ENCODE measurements at places on chromosomes 5 and 9. TPM values are rescaled to one million over a fixed set of nuclear protein-coding genes. Genes with fewer than 3 reads are reported as not detected.

Gene ZDHHC11
- 0.65 TPM for polyA plus RNA-seq

Gene HSPA9
- polyA plus RNA-seq, result 196 TPM

Gene KCNV2
- not detected for polyA plus RNA-seq

Gene KCTD16
- polyA plus RNA-seq, result 0.03 TPM

Gene FOXD4L3
- 0.06 TPM for polyA plus RNA-seq

DNA sequence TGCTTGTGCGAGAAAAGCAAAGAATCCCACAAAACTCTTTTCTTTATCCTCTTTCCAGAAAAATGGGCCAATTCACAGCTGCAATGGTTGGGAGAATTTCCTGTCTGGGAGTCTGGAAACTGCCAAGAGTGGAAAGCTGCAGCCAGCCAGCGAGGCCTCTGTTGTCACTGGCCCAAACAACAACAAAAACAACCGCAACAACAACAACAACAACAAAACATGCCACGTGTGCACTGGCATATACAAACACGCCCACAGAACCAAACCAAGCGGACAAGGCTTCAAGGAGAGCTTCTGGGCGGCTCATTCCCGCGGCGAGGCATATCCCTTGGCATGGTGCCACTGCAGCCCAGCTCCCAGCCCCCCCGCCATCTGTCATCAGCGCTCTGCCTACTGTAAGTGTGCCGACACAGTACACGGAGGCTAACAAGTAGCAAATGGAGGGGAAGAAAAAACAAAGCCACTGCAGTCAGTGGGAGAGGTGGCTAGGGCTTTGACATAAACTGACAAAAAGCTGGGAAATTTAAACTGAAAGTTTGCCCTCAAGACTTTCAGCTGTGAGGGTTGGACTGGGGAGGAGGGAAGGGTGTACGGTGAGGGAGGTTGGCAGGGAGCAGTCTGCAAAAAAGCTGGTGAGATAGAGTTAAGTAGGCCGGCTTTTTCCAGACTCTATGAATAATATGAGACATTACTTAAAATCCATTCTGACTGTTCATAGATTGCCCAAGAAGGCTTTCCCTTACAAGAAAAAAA lies 165.0 kb upstream of the ZNF462 start:
- H3K4me3 ChIP-seq, result peak overlapping the region; percentile 35
- no peaks in the 10 kb centered on the region for H3K27me3 ChIP-seq
- peak; percentile 77 for DNase-seq

- H3K4me3 ChIP-seq, result no peak overlapping the region
- no peak overlapping the region for H3K27ac ChIP-seq
- DNase-seq, result no peak
Observed at GRCh38 chr9:98545021-98545420, 163.7 kb downstream of the GABBR2 start.

- H3K4me1 ChIP-seq, result peaks cover 40% of the 10 kb centered on the region
- no peak for DNase-seq
- no peak overlapping the region for H3K27ac ChIP-seq
- H3K27me3 ChIP-seq, result no peaks in the 10 kb centered on the region
Observed at GRCh38 chr5:41410737-41411136, 99.7 kb downstream of the PLCXD3 start.

- H3K4me3 ChIP-seq, result no peak overlapping the region
- H3K4me1 ChIP-seq, result no peaks in the 10 kb centered on the region
- no peaks in the 10 kb centered on the region for H3K27me3 ChIP-seq
- DNase-seq, result no peak
Observed at GRCh38 chr9:6307551-6308096, 20.6 kb upstream of the TPD52L3 start.

DNA sequence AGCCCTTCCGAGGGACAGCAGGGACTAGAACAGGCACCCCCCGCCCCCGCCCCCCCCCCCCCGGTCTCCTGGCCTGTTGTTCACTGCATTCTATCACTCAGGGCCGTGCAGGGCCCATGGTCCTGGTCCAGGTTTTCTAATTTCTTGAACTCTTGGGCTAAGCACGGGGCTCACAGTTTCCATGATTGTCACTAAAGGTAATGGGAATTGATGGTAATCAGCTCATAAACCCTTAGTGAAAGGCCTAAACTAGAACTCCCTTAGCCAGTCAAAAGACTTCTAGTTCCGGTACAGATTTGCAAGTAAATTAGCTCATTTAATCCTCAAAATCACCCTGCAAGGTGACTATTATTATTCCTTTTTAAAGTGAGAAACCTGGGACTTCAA lies 14.7 kb upstream of the PWWP2A start:
- H3K27me3 ChIP-seq, result no peaks in the 10 kb centered on the region
- H3K4me3 ChIP-seq, result no peak overlapping the region
- H3K27ac ChIP-seq, result no peak overlapping the region
- DNase-seq, result no peak

GRCh38 chr9:90301277-90301653 lies 341.4 kb downstream of the DIRAS2 start:
- no peaks in the 10 kb centered on the region for H3K27me3 ChIP-seq
- peaks cover 28% of the 10 kb centered on the region for H3K4me1 ChIP-seq
- no peaks in the 10 kb centered on the region for H3K36me3 ChIP-seq
- DNase-seq, result peak; percentile 58

DNA sequence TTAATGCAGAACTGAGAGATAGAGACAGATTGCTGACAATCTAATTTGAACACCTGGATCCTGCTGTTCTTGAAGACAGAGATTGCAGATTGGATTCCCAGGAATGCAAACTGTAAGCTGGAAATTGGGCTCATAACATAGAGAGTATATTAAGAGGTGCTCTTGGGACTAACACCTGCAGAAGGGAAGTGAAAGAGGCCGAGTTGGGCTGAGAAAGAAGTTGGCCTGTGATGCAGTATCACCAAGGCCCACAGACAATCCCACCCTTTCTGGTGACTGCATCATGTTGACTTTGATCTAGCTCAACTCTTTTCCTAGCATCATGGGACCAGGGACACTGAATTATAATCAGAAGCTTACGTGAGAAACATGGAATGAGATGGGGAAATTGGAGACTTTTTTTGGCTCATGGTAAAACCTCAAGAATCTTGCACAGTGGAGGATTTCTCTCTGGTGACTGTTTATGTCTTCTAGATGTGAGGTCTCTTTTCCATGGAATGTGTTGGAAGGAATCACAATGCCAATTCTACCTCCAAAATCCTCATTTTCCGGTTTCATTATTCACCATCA lies 36.5 kb upstream of the NUDT12 start:
- H3K27me3 ChIP-seq, result no peaks in the 10 kb centered on the region
- DNase-seq, result no peak
- H3K4me3 ChIP-seq, result no peak overlapping the region

- no peaks in the 10 kb centered on the region for H3K27me3 ChIP-seq
- no peak for DNase-seq
- no peak overlapping the region for H3K27ac ChIP-seq
- peaks cover 38% of the 10 kb centered on the region for H3K36me3 ChIP-seq
- no peak overlapping the region for H3K4me3 ChIP-seq
- H3K4me1 ChIP-seq, result no peaks in the 10 kb centered on the region
Observed at GRCh38 chr5:180281706-180282105, 10.2 kb downstream of the MAPK9 start.

- H3K36me3 ChIP-seq, result peaks cover under 1% of the 10 kb centered on the region
- H3K27ac ChIP-seq, result no peak overlapping the region
- no peak for DNase-seq
- no peaks in the 10 kb centered on the region for H3K27me3 ChIP-seq
Observed at GRCh38 chr9:4820168-4820567, 27.4 kb downstream of the RCL1 start.

DNA sequence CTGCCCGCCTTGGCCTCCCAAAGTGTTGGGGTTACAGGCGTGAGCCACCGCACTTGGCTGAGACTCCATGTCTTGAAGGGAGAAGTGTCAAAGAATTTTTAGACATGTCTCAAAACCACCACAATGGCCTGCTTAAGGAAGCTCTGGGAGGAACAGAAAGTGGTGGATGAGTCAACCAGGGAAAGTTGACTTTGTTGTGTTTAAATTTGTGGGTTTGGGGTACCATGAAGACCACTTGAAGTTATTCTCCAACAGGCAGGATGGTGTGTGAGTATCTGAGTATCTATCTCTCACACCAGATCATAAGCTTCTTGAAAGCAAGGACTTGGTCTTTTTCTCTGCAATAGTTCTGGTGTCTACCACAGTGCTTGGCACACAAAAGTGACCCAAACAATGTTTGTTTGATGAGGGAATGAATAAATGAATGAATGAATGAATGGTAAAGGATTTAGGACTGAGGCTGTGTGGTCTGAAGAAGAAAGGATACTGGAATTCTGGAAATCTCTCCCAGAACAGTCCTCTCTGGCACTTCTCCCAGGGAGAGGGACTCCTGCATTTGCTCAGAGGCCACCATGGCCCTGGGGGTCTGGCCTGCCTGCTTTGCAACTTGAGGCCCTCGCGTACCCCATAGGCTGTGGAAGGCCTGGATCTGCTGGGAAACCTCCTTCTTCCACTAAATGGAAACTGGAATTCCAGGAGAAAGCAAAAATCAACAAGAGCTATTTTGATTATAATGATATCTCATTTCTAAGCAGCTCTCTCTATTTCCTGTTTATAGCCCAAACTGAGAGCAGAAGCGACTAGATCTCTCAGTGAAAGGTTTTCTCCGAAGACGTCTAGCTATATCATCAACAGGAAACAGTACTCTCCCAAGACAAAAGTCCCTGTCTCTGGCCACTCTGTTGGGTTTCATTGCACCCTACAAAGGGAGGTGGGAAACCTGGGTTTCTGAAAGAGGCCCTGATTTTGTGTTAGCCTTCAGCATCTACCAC lies 187.9 kb downstream of the PALM2AKAP2 start:
- H3K27ac ChIP-seq, result no peak overlapping the region
- H3K27me3 ChIP-seq, result no peaks in the 10 kb centered on the region
- H3K36me3 ChIP-seq, result no peaks in the 10 kb centered on the region
- no peak for DNase-seq
- H3K4me1 ChIP-seq, result no peaks in the 10 kb centered on the region

DNA sequence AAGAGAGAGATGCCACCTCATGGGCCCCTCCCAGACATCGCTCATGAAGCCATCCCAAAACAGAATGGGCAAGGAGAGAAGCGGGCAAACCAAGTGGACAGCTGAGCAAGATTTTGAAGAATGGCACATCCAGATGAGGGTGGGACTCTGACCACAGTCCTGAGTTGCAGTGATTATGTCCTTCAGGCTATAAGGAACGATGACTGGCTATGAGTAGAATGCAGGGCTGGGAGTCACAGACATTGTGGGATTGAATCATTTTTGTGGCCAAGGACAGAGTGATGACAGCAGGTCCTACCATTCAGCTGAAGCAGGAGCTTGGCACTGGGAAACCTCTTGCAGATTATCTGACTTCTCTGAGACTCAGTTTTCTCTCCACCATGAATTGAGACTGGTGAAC lies 245.7 kb upstream of the SLC30A5 start:
- no peaks in the 10 kb centered on the region for H3K36me3 ChIP-seq
- no peaks in the 10 kb centered on the region for H3K4me1 ChIP-seq
- H3K27me3 ChIP-seq, result no peaks in the 10 kb centered on the region

- no peak overlapping the region for H3K4me3 ChIP-seq
- no peaks in the 10 kb centered on the region for H3K36me3 ChIP-seq
- H3K27me3 ChIP-seq, result no peaks in the 10 kb centered on the region
- DNase-seq, result no peak
- no peak overlapping the region for H3K27ac ChIP-seq
Observed at GRCh38 chr5:158819095-158819494, 280.6 kb downstream of the EBF1 start.

GRCh38 chr5:29017501-29017900 lies 1979.1 kb upstream of the CDH9 start:
- H3K4me1 ChIP-seq, result no peaks in the 10 kb centered on the region
- DNase-seq, result no peak
- no peak overlapping the region for H3K4me3 ChIP-seq
- H3K36me3 ChIP-seq, result no peaks in the 10 kb centered on the region
- H3K27ac ChIP-seq, result no peak overlapping the region

DNA sequence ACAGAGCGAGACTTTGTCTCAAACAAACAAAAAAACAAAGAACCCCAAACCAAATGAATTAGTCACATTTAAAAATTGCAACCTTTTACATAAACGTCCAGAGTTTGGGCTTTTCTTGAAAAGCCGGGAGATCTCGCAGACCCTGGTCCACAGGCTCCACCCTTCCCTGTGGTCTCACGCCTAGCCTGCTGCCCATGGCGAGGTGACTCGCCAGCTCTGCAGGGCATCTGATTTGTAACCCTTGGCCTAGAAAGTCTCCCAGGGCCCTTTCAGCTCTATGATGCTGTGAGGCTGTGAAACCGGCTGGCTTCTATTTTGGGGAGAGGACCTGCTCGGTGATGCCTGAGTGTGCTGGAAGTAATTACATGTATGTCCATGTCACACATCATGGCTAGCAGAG lies 44.7 kb upstream of the PHYKPL start:
- DNase-seq, result no peak
- H3K36me3 ChIP-seq, result no peaks in the 10 kb centered on the region
- H3K27me3 ChIP-seq, result no peaks in the 10 kb centered on the region
- H3K27ac ChIP-seq, result no peak overlapping the region
- H3K4me1 ChIP-seq, result peaks cover 28% of the 10 kb centered on the region
- no peak overlapping the region for H3K4me3 ChIP-seq

GRCh38 chr9:129235931-129236331 lies 57.9 kb upstream of the IER5L start:
- no peak overlapping the region for H3K27ac ChIP-seq
- H3K4me3 ChIP-seq, result no peak overlapping the region
- no peak for DNase-seq
- H3K4me1 ChIP-seq, result no peaks in the 10 kb centered on the region
- H3K27me3 ChIP-seq, result no peaks in the 10 kb centered on the region

- no peaks in the 10 kb centered on the region for H3K27me3 ChIP-seq
- no peaks in the 10 kb centered on the region for H3K4me1 ChIP-seq
- H3K4me3 ChIP-seq, result no peak overlapping the region
Observed at GRCh38 chr5:116370149-116370548, 204.5 kb downstream of the SEMA6A start.

Measured in SK-N-SH (cell line).